ENCODE measurements at places on chromosomes 1 and 21.

GRCh38 chr1:210757677-210758076, 376.3 kb downstream of the KCNH1 start:
- no peak for DNase-seq

GRCh38 chr1:109247401-109248365, 1.7 kb upstream of the CELSR2 start:
- DNase-seq, result no peak

DNA sequence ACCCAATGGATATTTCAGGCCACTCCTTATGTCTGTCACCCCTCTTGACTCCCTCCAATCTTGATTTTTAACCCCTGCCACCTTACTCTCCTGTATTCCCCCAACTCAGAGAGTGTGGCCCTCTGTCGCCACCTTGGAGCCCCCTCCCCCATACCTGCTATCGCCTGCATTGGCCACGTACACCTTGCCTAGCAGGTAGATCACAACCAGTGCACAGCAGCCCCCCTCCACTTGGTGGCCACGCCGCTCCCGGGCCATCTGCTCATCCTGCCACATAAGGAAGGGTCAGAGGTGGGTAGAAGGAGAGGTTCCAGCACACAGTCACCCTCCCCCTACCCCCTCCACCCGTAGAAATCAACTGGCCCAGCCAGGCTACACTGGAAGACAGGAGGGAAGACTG, 2.9 kb downstream of the PPM1J start:
- no peak for DNase-seq

- no peak for DNase-seq
Measured at GRCh38 chr21:44496564-44497550, 41.5 kb downstream of the LRRC3 start.

DNA sequence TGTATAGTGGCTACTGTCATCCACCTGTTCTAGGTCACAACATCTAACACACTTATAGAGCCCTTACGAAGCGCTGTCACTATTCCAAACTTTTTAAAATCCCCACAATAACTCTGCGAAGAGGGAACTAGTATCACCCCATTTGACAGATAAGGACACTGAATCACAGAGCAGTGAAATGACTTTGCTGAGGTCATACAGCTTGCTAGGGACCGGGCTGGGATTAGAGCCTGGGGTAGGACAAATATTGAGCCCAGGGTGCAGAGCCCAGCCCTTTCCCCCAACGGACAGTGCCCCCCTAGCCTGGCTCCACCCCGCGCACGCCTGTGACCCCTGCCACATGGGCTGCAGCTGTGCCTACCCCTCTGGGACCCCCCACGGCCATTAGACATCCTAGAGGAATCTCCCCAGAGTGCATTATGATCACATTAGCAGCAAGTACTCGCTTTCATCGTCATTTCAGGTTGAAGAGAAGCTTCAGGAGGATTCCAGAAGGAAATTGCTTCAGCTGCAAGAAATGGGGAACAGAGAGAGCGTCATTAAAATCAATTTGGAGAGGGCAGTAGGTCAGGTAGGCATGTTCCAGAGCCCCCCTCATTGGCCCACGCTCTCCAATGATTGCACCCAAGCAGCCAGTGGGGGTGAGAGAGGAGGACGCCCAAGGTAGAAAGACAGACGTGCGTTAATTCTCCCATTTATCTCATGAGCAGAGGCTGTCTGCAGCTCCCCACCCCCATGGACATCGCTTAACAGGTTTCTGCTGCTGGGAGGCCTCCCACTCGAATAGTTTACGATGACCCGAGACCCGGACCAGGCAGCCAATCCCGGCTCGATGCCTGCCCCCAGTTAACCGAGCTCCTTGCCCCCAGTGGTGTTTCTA, 77.2 kb downstream of the FHAD1 start:
- no peak for DNase-seq

DNA sequence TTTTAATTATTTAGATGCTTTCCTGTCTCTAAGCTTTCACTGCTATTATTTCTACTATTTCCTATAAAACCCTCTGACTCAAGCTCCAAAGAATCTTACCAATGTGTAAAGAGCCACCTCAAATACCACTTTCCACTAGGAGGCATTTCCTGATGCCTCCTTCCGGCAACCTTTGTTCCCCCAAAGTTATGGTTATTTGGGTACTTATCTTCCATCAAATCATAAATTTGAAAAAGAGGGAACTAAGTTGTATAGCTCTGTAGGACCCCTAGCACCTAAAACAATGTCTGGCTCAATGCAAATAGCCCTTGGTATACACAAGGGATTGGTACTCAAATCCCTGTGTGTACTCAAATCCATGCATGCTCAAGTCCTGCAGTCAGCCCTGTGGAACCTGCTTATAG, 79.6 kb downstream of the NME7 start:
- DNase-seq, result no peak

- no peak for DNase-seq
Measured at GRCh38 chr21:35366394-35367080, 317.4 kb upstream of the RUNX1 start.

GRCh38 chr1:209861242-209861641, 33.5 kb downstream of the UTP25 start:
- no peak for DNase-seq

GRCh38 chr1:32964461-32965250, at the start of gene RNF19B:
RNF19B (minus strand) TSS chr1:32964809; CDS start chr1:32964685, 124 bp downstream.
- peak; percentile 79 for DNase-seq

- DNase-seq, result no peak
Measured at GRCh38 chr1:155691992-155692528, 3.2 kb downstream of the DAP3 start.

DNA sequence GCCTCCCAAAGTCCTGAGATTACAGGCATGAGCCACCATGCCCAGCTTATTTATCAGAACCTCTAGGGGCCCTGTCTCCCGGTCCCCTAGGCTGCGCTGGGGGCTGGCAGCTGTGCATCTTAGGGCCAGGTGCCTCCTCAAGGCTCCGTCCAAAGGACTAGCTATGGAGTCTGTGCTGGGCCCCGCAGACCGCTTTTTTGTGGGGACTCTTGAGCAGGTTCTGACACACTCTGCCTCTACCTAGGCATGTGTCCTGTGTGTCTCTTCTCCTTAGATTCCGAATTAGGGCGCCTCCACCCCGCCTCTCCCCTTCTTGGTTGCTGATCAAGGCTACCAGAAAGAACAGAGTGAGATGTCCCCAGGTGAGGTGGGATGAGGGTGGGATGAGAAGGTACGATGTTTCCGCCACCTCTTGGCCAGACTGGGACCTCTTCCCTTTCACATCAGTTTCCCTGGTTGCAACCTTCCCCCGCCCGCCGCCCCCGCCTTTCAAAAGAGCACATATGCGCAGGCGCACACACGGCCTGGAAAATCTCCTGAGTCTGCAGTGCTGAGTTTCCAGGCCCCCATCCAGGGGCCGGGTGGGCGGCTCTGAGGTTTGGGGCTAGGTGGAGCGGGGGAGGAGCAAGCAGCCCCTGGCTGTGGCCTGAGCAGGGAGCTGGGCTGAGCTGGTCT, 5.0 kb upstream of the PTPN7 start:
- no peak for DNase-seq

DNA sequence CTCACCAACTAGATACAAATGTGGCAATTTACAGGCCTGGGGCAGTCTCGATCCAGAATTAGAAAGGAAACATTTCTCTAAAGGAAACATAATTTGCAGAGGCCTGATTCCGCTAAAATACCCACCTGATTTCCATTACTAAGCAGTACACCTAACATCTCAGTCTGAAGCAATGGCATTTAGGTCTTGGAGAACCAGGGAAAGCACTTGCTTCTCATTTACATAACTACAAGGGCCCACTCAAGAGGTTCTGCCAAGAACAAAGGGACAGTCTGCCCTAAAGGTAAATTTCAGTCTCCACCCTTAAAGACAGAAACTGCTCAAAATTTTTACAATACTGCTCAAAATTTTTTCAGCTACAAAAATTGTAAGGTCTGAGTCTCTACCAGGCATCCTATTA, 123.7 kb upstream of the GJB5 start:
- DNase-seq, result no peak

DNA sequence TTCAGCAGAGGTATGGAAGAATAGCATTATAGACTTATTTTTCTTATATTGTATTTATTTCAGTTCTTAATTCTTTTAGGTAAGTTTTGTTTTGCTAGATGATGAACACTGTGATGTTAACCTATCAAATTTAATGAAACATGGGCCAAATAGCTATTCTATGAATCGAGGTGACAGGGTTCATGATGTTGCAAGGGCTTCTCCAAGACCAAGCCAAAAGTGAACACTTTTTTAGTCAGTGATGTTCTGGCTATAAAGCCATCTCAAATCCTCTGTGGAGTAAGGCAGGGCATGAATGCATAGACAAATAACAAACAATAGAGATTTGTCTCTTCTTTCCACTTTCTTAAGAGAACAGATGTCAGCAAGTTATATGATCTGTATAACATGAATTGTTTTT, 26.7 kb downstream of the C1orf146 start:
- no peak for DNase-seq

- DNase-seq, result no peak
Measured at GRCh38 chr1:77538956-77539518, 143.4 kb downstream of the ZZZ3 start.
